ENCODE measurements at places on chromosomes 1 and 21. TPM values are rescaled to one million over a fixed set of nuclear protein-coding genes. Genes with fewer than 3 reads are reported as not detected.

The LCE1D gene
- total RNA-seq: not detected

The MTMR11 gene
- 9.5 TPM for total RNA-seq

The WNT3A gene
- not detected for total RNA-seq

The DPT gene
- total RNA-seq: 0.24 TPM

The MACO1 gene
- 16.9 TPM for total RNA-seq

The PPM1J gene
- total RNA-seq: 0.88 TPM

The RABIF gene
- 5.9 TPM for total RNA-seq

The KRTAP19-2 gene
- total RNA-seq: not detected

The DDR2 gene
- 94.2 TPM for total RNA-seq

The PLEKHA6 gene
- total RNA-seq: 3.7 TPM

The TPM3 gene
- total RNA-seq: 554 TPM

The ZSWIM5 gene
- 0.08 TPM for total RNA-seq

The TSSK3 gene
- total RNA-seq: not detected

The FAM163A gene
- 0.26 TPM for total RNA-seq

The TMEM54 gene
- 113 TPM for total RNA-seq

The OR2T29 gene
- total RNA-seq: not detected

The ST6GALNAC5 gene
- 5.3 TPM for total RNA-seq

The TENT5C gene
- total RNA-seq: 0.08 TPM

The GPR157 gene
- total RNA-seq: 4.0 TPM

The TTC39A gene
- total RNA-seq: 0.26 TPM

The SMCP gene
- total RNA-seq: not detected

The NUF2 gene
- 11.2 TPM for total RNA-seq

The KPRP gene
- total RNA-seq: not detected

The CAMK1G gene
- total RNA-seq: 3.0 TPM

The NPR1 gene
- 1.0 TPM for total RNA-seq

The CALML6 gene
- not detected for total RNA-seq

The NVL gene
- 10.1 TPM for total RNA-seq

The FAM167B gene
- total RNA-seq: not detected

The DNM3 gene
- total RNA-seq: 1.6 TPM

The OXCT2 gene
- total RNA-seq: 0.64 TPM

The LDLRAD1 gene
- total RNA-seq: not detected

The SLC30A1 gene
- 9.2 TPM for total RNA-seq

The CEPT1 gene
- 21.7 TPM for total RNA-seq

The SYTL1 gene
- total RNA-seq: 2.2 TPM
